ENCODE measurements at places on chromosomes 16 and 17.

GRCh38 chr16:82452004-82452756 is 174.6 kb upstream of the CDH13 start:
- no peak for DNase-seq

- DNase-seq = no peak
Measured at GRCh38 chr17:8985054-8985701, 19.7 kb upstream of the PIK3R5 start.

- no peak for DNase-seq
Measured at GRCh38 chr17:8744086-8744785, 400 bp downstream of the CCDC42 start.

DNA sequence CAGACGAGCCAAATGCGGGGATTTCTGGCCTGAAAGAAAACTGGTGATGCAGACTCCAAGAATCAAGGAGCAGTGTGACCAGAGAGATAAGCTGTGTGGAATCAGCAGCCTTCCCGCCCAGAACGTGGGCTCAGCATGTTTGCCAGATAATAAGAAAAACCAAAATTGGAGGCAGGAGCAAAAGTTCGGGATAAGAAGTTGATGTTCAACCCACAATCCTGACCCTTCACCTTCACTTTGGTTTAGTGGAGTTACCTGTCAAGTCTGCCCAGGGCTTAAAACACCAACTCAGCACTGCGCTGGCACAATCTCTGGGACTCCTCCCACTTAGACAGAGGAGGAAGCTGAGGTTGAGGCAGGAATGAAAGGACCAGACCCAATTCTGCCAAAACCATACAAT is 3.1 kb downstream of the SLC43A2 start:
- no peak for DNase-seq

GRCh38 chr17:20114466-20114865 is 105.3 kb downstream of the SPECC1 start:
- no peak for DNase-seq

DNA sequence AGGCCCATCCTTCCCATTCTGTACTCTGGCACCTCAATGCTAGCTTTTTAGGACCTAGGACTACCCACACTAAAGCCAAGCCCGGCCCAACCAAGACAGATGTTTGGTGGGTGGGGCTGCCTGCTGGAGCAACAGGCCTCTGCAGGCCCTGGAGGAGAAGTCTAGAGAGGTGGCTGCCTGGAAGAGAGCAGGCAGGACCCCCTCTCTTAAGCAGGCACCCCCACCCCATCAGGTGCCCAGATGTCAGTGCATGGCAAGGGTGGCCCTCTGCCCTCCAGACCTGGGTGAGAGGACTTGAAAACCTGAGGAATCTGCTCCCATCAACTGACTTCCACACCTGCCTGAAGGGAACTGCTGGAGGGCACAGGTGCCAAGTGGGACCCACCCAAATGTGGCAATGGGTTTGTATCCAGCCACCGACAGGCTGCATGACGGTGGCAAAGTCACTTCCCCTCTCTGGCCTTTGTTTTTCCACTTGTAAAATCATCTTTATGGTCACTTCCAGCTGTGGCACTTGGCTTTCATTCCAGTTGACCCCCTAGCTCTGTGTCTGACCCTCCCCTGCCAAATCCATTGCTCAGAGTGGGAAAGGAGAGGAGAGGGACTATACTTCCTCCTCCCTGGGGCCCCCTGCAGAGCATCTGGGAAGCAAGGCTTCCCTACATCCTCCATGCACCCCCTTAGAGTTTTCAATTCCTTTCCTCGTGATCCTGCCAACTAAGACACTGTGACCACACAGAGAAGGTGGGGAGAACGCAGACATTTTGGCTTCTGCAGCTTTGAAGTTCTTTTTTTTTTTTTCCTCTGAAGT is 1.7 kb upstream of the STAT5A start:
- DNase-seq = no peak

DNA sequence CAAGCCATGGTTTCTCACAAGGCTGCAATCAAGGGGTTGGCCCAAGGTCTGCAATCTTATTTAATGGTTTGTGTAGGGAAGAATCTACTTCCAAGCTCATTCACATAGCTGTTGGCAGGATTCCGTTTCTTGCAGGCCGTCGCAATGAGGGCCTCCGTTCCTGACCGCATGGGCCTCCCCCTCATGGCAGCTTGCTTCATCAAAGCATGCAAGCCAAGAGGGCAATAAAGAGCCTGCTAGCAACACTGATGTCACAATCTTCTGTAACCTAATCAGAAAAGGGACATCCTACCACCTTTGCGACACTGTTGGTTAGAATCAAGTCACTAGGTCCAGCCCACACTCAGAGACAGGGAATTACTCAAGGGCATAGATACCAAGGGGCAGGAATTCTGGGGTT is 95.5 kb downstream of the CCT6B start:
- DNase-seq = no peak

DNA sequence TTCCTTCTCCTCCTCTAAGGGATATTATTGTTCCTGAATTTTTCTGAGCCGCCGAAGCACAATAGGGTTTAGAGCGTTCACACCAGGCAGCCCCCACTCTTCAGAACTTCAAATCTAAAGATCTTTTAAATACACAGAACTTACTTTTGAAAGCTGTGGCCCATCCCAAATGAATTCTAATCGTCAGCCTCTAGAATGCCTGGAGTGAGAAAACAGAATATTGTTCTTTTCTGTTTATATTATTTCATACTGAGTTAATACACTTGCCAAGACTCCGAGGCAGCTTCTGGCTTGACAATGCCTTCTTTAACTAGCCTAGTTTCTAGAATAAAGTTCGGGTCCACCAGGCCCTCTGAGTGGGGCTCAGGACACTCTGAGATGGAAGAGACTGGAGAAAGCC is 405.6 kb downstream of the WWOX start:
- no peak for DNase-seq

- DNase-seq = no peak
Measured at GRCh38 chr16:85168732-85169256, 56.5 kb upstream of the CIBAR2 start.

DNA sequence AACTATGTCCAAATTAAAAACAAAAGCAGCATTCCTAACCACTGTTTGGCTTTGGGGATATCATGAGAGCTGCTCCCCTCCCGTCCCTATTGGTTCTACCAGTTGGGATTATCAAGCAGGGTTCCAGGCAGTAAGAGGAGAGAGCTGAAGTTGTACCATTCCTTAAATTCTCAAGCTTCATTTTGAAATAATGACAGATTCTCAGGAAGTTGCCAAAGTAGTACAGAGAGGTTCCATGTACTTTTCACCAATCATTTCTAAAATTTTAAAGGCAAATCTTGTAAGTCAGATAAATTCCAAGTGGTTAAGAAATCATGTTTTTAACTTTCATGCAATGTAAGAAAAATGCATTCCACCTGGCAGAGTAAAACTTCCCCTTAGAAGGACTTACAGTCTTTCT is 36.9 kb downstream of the TEX2 start:
- no peak for DNase-seq

Data from stimulated activated CD4-positive, alpha-beta T cell treated with anti-CD3 and anti-CD28 coated beads, Interleukin-12 subunit alpha, Interleukin-12 subunit beta, amount 100 ng/mL, for 48 hours (primary cell).